Stimulated activated CD8-positive, alpha-beta memory T cell treated with anti-CD3 and anti-CD28 coated beads, Interleukin-15, amount 100 ng/mL, for 4 hours (primary cell): ENCODE measurements at places on chromosomes 5 and 9.

GRCh38 chr9:133051281-133051900, 10.4 kb upstream of the CEL start:
- no peak for DNase-seq

- no peak for DNase-seq
Measured at GRCh38 chr5:147986134-147986757, 77.5 kb upstream of the SPINK5 start.

DNA sequence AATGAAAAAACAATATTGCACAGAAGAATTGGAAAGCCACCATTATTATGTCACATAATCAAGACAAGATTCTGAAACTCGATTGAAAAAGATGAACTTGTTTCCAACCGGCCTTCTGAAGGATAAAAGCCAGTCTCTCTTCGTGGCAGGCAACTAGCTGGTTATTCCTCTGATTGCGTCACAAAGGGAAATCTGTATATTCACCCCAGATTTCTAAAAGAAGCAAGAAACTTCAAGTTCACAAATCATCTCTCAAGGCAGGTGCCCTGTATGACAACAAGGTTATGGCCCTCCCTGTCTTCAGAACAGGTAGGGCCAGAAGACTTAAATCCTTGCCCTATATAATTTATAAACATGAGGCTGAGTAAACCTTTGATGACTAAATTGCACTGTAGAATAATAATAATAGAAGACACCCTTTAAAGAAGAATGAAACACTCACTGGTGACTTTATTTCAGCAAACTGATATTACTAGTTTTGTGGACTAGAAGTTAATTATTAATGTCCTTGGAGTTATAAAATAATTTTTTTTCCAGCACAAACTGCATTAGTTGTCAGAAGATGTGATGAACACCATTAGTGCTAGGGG, 2.9 kb upstream of the KLF4 start:
- DNase-seq, result no peak

- DNase-seq, result no peak
Measured at GRCh38 chr9:79768194-79768593, 196.4 kb downstream of the TLE4 start.

GRCh38 chr9:101625876-101626275, 31.1 kb upstream of the PPP3R2 start:
- DNase-seq, result no peak

GRCh38 chr9:21078702-21079101, 960 bp upstream of the IFNB1 start:
- DNase-seq, result no peak

GRCh38 chr5:14787801-14788579, 83.6 kb downstream of the ANKH start:
- DNase-seq, result no peak

DNA sequence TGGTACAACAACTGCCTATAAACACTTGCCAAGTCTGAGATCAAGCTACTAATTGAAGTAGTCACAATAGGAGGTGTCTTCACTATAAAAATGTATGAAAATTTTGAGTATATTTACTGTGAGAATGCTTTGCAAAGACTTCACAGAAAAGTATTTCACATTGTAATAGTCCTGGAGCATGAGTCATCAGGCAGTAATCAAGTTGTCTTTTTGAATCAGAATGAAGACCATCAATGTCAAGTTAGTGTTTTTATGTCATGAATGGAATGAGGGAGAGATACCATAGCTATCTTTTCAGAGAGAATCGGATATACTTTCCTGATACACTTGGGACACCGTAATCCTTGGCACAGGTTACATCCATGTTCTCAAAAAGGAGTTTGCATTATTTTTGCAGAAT, 466.9 kb upstream of the ARRDC3 start:
- DNase-seq, result no peak

- no peak for DNase-seq
Measured at GRCh38 chr5:7794823-7795222, 56.1 kb downstream of the CFAP90 start.

DNA sequence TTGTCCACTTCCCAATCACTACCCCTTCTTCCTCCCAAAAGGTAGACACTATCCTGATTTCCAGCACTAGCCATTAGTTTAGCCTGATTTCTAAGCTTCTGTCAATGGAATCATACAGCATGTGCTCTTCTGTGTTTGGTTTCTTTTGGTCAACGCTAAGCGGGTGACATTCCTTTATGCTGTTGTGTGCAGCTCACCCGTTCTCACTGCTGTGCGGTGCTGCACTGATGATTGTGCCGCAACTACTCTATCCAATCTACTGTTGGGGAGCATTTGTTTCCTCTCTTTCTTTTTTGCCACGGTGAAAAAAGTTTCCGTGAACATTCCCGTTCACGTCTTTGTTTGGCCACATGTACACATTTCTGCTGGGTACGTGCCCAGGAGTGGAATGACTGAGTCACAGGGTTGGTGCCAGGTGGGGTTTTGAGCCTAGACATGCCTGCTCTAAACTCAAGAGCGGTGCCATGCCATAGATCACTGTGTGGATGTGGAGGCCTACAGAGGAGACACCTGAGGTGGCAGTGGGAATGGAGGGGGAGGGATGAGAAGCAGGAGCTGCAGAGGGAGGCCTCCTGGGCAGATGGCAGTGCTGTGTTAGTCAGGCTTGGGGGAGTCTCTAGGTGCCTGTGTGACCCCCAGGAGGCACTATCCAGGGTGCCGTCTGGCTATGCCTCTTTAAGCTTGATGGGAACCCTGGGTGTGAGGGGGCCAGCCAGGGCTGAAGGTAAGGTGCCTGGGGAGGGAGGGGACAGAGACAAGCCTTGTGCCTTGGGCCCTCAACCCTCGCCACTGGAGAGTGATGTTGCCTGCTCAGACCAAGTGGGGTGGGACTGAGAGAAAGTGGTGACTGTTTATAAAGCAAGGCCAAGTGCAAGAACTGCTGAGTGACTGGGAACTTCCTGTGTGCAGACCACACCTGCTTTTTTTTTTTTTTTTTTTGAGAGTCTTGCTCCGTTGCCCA, 11.4 kb upstream of the ANKRD33B start:
- no peak for DNase-seq

- no peak for DNase-seq
Measured at GRCh38 chr9:127637322-127637847, 25.3 kb downstream of the STXBP1 start.

DNA sequence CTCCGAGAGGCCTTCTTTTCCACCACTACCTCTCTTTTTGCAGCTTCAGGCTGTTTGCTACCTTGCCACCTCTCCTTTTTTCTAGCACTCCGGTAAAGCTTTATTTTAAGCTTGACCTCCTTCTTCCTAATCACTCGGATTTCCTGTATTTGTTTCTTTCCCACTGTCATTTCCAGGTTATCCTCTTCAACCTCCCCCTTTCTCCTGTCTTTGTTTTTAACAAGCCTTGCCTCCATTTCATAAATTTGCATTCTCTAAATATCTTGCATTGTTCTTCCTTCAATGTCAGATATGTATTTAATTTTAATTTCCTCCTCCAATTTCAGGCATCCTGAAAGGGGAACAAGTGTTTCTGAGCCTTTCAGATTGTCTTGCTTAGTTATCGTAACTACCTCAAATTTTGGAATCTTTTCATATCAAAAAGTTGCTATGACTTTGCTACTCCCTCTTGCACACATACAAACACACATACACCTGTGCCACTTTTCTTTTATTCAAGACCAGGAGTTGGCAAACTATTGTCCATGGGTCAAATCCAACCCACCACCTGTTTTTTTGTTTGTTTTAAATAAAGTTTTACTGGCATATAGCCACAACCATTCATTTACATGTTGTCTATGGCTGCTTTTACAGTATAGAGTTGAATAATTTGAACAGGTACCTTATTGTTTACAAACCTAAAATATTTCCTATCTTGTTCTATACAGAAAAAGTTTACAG, 22.7 kb downstream of the DPYSL3 start:
- no peak for DNase-seq

DNA sequence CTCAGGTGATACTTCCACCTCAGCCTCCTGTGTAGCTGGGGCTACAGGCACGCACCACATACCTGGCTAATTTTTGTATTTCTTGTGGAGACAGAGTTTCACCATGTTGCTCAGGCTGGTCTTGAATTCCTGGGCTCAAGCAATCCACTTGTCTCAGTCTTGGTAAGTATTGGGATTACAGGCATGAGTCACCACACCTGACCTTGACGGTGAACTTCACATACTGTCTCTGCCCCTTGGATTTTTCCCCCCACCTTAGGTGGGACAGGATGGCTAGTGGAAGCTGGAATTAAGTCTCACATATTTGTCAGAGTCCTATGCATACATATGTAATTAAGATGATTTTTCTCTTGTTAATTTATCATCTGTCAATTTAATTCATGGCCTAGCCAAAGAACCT, 20.9 kb upstream of the RFK start:
- no peak for DNase-seq

- no peak for DNase-seq
Measured at GRCh38 chr9:115034801-115035200, 83.2 kb downstream of the TNC start.

- no peak for DNase-seq
Measured at GRCh38 chr9:106820866-106821265, 42.1 kb upstream of the ZNF462 start.

GRCh38 chr5:39578887-39579497, 154.2 kb upstream of the DAB2 start:
- no peak for DNase-seq

DNA sequence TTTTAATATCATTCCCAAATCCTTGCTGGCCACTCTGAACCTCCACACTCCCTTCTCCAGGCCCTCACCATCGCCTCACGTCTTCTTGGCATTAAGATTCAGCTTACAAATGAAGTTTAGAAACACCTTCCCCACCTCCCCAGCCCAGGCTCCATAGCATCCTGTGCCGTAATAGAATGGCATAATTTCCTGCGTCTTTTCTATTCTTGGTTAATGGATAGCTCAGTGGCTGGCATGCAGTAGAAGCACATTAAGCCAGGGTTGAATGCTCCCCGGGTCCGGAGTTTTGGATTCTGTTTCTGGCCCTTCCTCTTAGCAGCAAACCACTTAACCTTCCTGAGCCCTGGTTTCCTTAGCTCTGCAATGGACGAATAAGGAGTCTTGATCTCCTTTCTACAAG, 13.8 kb downstream of the WWC1 start:
- DNase-seq, result no peak

DNA sequence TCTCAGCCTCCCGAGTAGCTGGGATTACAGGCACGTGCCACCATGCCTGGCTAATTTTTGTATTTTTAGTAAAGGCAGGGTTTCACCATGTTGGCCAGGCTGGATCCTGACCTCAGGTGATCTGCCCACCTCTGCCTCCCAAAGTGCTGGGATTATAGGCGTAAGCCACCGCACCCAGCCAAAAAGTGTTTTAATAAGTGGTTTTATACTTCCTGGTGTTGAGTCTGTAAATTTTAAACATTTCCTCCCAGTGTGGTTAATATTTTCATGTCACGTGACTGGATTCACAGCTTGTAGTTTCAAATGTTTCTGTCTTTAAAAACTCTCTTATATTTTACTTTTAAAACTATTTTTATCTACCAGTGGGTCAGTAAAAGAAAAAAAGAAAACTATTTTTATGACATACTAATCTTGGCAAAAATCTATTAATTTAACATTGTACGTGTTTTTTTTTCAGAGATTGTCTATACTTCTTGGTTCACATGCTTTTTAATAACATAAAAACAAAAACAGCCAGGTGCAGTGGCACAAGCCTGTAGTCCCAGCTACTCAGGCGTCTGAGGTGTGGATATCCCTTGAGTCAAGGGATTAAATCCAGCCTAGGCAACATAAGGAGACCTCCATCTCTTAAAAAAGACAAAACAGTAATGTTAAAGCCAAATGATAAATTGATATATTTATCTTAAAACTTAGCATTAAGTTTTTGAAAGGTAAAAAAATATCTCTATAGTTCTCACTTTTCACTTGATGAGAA, 117.1 kb downstream of the DMXL1 start:
- DNase-seq, result no peak

DNA sequence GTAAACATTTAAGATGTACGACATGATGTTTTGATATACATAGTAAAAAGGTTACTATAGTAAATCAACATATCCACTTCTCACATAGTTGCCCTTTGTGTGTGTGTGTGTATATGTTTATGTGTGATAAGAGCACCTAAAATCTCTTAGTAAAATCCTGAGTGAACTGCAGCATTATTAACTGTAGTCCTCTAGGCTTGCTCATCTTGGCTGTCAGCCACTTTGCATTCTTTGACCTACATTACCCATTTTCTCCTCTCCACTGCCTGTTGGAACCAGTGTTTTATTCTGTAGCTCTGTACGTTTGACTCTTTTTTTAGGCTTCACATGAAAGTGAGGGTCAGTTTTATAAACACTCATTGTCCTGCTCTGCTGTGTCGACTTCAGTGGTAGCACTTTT, 24.4 kb downstream of the C5orf22 start:
- DNase-seq, result no peak

DNA sequence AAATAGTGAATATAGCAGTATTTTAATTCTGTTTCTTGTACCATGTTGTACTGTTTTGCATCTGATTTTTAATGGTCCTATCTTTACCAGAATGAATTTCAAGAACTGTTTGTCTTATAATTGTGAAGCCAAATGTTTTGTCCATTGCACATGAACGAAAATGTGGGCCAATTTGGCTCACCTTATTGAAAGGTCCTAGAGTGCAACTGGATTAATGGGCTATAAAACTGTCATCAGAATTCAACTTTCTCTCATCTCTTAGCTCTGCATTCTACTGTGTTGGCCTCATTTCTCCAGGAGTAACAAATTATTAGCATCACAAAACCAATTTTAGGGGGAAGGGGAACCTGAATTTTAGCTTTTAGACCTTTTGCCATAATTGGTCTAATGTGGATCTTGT, 179.4 kb upstream of the NUDT12 start:
- DNase-seq, result no peak

DNA sequence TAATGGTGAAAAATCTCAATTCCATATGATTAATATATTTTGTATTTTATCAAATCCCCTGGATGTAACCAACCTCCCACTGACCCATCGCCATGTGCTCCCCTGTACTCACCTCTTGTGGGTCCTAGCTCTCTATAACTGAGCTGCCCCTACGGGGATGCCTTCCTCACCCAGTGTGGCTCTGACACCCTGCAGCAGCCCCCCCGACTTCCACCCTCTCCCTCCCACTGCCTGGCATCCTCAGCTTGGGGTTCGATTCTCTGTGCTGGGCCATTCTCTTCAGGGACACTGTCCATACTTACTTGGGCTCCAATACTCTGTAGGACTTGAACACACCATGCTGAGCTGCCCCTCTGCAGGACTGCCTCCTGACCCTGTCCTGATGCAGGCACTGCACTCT, 87.1 kb downstream of the PJA2 start:
- no peak for DNase-seq

DNA sequence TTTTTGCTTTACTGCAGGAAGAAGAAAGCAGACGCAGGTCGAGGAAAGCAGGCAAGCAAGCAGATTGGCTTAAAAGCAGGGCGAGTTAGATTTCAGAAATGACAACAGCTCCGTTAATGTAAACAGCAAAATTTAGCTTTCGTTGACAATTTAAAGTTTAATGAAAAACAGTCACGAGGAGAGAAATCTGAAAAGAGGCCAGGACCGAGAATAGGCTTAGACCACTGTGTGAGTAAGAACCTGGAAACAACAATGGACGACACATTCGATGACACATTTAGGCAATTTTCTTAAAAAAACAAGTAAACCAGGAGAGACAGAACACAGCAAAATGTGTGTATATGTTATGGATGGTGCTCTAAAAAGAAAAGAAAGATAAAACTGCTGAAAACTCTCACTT, 155.3 kb downstream of the ISOC1 start:
- DNase-seq, result no peak
